ENCODE measurements at places on chromosomes 1 and 21. TPM values are rescaled to one million over a fixed set of nuclear protein-coding genes. Genes with fewer than 3 reads are reported as not detected.

The RNU1-4 gene
- total RNA-seq, result not detected

DNA sequence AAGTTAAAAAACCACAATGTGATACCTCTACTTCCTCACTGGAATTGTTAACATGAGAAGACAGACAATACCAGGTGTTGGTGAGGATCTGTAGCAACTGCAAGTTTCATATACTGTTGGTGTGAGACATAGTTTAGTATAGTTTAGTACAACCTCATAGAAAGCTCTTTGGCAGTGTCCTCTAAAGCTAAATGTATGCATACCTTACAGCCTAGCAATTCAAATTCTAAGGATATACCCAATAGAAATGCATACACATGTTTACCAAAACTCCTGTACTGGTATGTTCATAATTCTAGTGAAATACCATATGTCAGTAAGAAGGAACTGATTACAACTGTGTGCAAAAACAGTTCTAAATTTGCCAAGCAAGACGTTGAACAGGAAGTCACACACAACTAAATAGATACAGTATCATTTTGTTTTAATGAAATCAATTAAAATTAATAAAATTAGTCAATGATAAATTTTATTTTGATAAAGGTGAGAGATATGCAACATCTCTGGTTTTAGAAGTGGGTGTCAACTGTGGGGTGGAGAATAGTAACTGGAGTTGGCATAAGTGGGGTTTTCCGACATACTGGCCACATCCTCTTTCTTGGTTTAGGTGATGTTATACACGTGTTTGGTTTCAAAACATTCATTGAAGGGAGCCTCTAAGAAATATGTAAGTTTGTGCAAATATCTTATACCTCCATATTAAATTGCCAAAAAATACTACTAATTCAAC is 450.7 kb downstream of the PTPRC start:
- DNase-seq, result no peak

DNA sequence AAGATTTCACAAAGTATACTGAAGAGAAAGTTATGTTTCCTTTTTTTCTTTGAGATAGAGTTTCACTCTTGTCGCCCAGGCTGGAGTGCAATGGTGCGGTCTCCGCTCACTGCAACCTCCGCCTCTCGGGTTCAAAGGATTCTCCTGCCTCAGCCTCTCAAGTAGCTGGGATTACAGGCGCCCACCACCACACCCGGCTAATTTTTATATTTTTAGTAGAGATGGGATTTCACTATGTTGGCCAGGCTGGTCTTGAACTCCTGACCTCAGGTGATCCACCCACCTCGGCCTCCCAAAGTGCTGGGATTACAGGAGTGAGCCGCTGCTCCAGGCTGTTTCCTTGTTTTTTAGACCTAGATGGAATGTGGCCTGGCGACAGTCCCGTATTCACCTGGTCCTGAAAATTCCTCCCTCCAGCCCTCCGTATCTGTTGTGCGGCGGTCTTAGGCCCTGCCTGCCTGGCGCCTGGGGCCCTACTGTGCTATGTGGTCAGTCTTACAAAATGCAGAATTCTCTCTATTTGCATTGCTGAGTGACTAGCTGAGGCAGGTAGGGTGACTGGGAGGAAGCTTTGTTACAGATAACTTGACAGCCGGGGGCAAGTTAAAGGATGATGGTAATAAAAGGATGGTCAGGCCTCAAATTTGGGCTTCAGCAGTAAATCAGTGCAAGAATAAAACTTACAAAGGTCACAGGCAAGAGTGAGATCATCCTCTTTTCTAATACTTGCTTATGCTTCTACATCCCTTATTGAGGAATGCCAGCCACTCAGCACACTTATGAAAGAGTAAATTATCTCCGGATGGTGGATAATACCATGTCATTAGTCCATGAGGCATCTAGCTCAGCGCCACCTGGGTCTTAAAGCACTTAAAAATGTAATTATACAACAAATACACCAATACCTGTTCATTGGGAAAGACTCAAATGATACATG is 30.3 kb downstream of the PARK7 start:
- DNase-seq, result no peak

- DNase-seq, result peak; percentile 23
Measured at GRCh38 chr1:162040657-162041056, 17.0 kb upstream of the OLFML2B start.

- DNase-seq, result peak; percentile 55
Measured at GRCh38 chr1:38451541-38451993, 405.0 kb upstream of the POU3F1 start.
